ENCODE measurements at places on chromosomes 11 and 22.
A peak's percentile ranks its signal among the peaks of the same experiment; 100 is the strongest.

- DNase-seq = no peak
Observed at GRCh38 chr22:31957970-31958594, 13.7 kb downstream of the YWHAH start.

DNA sequence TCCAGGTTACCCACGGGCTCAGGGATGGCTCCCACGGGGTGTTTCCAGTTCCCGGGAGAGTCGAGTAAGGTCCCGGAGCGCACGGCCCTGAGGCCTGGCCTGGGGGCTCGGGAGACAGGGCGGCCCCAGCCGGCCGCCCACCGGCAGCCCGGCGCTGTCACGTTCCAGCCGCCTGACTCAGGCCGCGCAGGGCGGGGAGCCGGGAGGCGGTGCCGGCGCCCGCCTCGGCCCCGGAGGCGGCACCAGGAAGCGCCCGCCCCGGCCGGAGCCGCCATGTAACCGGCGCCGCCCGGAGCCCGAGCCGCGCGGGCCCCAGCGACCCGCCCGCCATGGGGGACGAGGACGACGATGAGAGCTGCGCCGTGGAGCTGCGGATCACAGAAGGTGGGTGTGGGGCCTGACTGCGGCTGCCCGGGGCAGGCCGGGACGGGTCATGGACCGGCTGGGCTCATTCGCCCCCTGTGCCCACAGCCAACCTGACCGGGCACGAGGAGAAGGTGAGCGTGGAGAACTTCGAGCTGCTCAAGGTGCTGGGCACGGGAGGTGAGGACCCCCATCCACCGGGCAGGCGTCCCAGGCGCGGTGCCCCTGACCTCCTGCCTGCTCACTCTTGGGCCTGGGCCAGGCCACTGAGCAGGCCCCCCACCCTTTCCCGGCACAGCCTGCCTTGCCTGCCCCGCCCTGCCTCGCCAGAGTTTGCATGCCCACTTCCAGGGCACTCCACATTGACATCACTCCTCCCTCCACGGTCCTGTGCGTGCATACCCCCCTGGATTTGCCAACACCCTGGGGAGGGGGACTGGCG lies at the start of gene RPS6KA4:
Gene RPS6KA4, plus strand, starts transcription at position 256 of the 805 bp plus-strand sequence. Its CDS starts 74 bp downstream, at position 330.
- DNase-seq = peak; percentile 20

- no peak for DNase-seq
Observed at GRCh38 chr11:134701564-134702165, 289.6 kb upstream of the B3GAT1 start.

DNA sequence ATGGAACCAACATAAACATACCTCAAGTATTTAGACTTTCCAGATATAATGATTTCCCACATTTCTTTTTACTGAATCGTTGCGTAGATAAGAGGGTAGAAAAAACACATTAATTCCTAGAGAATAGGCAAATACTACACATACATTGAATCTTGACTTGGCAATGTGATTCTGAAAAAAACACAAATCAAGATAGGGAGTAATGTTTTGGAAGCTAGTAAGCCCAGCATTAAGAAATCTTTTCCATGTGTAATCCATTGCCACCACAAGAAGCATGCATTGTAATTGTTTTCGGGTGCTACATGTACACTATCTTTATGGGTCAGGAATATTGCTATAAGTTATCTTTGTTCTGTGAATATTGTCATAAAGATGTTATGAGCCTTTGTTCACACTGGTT lies 269.8 kb upstream of the PDGFD start:
- DNase-seq = no peak

DNA sequence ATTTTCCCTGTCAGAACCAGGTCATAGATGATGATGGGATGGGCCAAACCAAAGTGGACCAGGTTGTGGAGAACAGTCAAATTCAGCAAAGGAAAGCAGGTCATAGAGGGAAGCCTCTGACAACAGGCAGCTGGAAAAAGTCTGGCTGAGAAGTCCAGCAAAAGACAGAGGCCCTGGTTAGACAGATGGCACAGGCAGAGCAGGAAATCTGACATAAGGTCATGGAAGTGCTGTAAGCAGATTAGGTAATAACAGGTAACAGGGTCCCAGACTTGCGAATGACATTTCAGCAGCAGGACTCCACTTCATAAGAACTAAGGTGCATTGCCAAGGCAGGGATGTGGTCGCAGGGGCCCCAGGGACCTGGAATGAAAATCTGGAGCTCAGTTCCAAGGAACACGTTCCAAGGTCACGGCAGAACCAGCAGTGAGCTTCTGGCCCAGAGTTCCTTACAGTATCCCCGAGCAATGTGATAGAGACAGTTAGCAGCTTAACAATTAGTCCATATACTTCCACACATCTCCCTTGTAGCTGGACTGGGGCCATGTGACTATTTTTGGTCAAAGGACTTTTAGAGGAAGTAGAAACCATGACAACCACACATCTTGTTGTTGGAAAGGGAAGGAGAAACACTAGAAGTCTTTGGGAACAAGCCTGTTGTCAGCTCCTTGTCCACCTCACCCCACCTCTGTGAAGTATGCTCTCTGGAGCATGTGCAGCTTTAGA lies 75.4 kb downstream of the ME3 start:
- DNase-seq = no peak

DNA sequence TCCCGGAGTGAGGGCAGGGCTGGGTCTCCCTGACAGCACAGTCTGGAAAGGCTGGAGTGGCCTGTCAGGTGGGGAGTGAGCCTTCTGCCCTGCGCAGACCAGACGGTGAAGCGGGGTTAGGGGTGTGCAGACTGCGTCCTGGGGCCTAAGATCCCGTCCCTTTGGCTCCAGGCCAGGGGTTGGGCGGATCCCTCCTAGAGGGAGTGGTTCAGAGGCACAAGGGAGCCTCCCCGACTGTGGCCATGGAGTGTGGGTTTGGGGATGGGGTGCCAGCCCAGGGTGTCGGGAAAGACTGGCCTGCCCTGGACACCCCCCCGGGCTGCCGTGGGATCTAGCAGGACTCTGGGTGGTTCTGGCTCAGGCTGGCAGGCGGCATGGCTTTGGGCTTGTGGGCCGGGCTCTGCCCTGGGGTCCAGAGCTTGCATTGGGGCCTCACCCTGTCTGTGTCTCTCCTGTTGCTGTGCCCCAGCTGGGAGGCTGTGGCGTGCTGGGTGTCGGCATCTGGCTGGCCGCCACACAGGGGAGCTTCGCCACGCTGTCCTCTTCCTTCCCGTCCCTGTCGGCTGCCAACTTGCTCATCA lies 19.5 kb downstream of the TSPAN4 start:
- no peak for DNase-seq

- no peak for DNase-seq
Observed at GRCh38 chr11:59012398-59013265, 73.3 kb downstream of the GLYATL1 start.
